Stimulated activated CD8-positive, alpha-beta memory T cell treated with anti-CD3 and anti-CD28 coated beads, Interleukin-12 subunit alpha, Interleukin-12 subunit beta, amount 100 ng/mL, for 4 hours (primary cell): ENCODE measurements at places on chromosomes 6 and 20.

- no peak for DNase-seq
These were observed 50.5 kb downstream of the CFAP61 start for GRCh38 chr20:20102716-20103258.

- no peak for DNase-seq
These were observed 1.9 kb upstream of the AFDN start for GRCh38 chr6:167824591-167825331.

- DNase-seq: no peak
These were observed 32.4 kb downstream of the PHACTR1 start for GRCh38 chr6:12748815-12749521.

- no peak for DNase-seq
These were observed 141.7 kb downstream of the CD164 start for GRCh38 chr6:109240370-109241084.

- DNase-seq: no peak
These were observed 15.6 kb downstream of the RRBP1 start for GRCh38 chr20:17666481-17666880.

DNA sequence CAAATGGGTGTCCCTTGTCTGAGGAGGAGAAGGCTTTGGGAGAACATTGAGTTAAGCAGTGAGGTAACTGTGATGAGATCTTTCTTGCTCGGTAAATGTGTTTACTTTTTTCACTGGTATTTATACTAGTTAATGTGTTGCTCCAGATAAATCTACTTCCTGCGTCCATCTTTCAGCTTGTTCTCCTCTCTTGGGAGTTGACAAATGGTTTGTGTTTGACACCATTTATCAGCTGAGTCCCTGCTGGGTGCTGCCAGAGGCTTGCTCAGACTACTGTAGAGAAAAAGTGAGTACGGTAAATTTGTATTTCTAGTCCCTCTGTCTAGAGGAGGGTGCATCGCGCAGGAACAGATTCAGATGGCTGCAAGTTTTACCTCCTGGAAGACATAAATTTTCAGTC, 8.3 kb upstream of the PRDM1 start:
- DNase-seq: no peak
